ENCODE measurements at places on chromosomes 4 and X.

DNA sequence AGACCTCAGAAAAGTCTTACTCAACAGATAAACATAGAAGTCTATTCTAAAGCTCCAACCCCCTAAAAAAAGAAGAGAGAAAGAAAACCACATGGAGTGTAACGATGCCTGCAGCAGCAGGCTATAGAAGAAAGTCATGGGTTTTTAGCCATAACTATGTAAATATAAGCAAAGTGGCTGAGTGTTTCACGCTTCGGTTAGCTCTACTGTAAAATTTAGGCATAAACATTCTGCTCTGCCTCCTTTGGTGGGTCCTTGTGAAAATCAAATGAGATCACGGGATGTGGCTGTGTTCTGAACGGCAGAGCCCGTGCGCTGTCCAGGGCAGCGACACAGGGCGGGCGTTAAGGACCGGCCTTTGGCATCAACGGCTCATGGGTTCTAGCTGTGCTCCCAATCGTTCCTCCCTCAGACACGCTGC, 78.4 kb downstream of the IRF2 start:
- no peak for DNase-seq

GRCh38 chrX:87397103-87397886, 120.3 kb upstream of the KLHL4 start:
- no peak for DNase-seq

DNA sequence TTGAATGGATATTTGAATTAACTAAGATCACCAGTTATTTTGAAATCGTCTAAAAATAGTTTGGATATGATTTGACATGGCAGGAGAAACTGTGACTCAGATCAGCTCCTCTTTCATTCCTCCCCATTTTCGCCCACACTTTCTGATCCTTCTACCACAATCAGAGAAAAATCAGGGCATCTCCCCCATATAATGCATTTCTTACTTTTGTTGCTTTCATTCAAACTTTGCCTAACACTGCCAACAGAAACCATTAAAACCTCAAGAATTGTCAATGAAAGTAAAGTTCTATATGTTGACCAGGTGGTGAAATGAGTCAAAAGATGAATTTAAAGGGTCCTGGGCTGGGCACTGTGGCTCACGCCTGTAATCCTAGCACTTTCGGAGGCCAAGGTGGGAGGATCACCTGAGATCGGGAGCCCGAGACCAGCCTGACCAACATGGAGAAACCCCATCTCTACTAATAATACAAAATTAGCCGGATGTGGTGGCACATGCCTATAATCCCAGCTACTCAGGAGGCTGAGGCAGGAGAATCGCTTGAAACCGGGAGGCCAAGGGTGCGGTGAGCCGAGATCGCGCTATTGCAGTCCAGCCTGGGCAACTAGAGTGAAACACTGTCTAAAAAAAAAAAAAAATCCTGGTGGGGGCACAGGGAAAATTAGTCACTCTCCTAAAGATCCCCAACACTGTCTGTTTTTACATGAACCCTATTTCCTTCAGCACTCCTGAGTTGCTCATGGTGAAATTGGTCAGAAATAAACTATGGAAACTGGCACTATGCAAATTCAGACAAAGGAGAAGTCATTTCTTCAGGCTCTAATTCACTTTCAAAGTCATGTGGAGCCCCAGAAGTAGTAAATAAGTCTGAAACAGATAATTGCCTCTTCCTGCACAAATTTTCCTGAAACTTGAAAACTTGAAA, 122.8 kb upstream of the NOCT start:
- no peak for DNase-seq

GRCh38 chr4:68960294-68961163, 8.9 kb upstream of the UGT2A3 start:
- no peak for DNase-seq

DNA sequence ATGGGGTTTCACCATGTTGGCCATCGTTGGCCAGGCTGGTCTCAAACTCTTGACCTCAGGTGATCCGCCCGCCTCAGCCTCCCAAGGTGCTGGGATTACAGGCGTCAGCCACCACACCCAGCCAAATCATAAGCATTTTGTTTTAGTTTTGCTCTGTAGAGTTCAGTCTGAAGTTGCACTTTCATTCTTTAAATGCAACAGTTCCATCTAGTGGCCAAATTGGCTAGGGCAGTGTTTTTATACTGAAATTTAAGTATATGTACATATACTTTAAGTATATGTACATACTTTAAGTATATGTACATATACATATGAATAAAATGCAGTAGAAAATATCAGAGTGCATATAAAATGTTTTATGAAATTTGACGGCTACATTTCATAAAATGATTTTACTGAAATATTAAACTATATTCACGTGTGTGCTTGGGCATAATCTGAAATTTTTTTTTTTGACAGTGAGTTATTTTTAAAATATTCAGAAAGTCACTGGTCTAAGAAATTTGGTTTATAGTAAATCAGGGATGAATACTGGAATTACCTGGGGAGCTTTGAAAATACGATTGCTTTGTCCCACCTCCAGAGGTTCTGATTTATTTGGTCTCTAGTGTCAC, 145.5 kb downstream of the NWD2 start:
- no peak for DNase-seq

- DNase-seq = no peak
Observed at GRCh38 chrX:15474028-15474427, 19.1 kb downstream of the PIR start.
